Foreskin fibroblast (primary cell): ENCODE measurements at places on chromosomes 6 and 20.
A peak's percentile ranks its signal among the peaks of the same experiment; 100 is the strongest.

DNA sequence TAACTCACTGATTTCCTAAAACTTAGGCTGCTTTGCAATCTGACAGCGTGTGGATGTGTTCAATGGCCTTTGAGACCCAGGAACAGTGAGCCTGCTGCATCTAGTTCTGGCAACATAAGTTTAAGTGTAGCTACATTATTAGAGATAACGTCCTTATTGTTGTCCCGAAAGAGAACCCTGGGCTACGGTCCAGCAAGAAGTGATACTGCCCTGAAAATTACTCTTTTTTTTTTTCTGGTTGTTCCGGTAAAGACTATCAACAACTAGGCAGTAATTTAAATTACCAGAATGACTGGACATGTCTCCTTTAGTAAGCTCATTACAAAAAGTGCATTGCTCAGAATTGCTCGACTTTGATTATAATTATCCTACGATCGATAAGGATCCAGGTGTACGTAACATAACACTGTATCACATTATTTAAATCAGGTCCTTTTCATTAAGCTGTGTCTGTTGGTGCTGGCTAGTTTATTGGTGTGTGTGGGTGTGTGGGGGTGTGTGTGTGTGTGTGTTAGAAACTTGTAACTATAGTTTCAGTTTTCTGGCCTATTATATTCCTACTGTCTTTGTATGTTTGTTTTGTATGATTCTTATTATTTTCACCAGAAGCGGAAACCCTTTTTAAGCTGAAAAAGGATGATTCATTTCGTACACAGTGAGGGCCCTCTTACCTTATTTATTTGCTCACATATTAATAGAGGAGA lies 3.0 kb downstream of the TSHZ2 start:
- no peak for DNase-seq

DNA sequence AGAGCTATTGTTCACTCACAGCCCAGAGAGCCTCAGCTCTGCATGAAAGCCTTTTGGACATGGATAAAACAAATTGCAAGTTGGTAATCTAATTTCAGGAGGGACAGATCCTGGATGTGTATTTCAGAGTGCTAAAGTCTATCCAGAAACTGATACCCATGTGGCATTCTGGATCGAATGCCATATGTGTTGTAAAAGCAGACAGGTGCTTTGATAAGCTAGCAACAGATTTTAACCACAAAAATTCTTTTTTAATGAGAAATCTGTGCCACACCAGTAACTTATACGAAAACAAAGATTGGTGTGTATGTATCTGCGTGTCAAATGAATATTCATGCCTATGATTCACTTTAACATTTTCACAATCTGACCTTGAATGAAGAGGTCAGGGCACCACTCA lies 936.6 kb upstream of the MAP3K7 start:
- no peak for DNase-seq

GRCh38 chr20:16801919-16802651 lies 53.9 kb downstream of the OTOR start:
- peak; percentile 76 for DNase-seq

- DNase-seq: no peak
Measured at GRCh38 chr6:140847262-140847645, 1285.5 kb upstream of the GJE1 start.

GRCh38 chr6:17233531-17233930 lies 47.6 kb upstream of the RBM24 start:
- DNase-seq: peak; percentile 29

- peak; percentile 77 for DNase-seq
Measured at GRCh38 chr20:19583532-19584175, 174.4 kb upstream of the RIN2 start.

- DNase-seq: no peak
Measured at GRCh38 chr6:27161946-27162603, 85.4 kb upstream of the PRSS16 start.

DNA sequence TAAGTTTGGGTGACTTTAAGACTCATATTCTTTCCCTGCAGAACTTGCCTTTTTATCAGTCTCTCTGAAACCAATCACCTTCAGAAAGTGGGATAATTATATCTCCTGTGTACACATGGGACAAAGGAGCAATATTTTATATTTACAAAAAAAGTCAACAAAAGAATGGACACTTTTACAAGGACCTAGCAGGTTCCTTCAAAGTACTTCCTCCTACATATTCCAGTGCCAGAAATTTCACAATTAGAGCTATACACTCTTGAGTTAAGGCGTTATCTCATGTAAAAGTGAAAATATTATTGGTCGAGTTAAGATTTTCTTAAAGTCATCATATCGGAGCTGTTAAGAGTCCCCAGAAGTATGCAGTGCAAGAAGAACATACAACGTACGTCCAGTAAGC lies 98.9 kb upstream of the MAFB start:
- no peak for DNase-seq

- DNase-seq: no peak
Measured at GRCh38 chr20:7829776-7830175, 110.5 kb downstream of the HAO1 start.

DNA sequence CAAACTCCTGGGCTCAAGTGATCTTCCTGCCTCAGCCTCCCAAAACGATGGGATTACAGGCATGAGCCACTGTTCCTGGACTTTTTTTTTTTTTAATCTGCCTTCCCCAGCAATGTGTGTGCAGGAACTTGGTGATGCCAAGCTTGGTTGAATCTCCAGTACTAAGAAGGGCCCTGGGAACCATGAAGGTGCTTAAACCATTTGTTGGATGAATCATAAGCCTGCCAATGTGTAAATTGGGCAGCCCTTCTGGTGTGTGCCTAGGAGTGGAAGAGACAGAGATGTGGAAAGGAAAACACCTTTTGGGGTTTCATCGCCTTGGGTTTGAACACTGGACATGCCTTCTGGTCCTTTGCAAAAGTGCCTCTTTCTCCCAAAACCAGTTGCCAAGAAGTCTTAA lies 7.1 kb upstream of the SPO11 start:
- DNase-seq: no peak

- no peak for DNase-seq
Measured at GRCh38 chr6:168581236-168581635, 140.3 kb downstream of the SMOC2 start.

DNA sequence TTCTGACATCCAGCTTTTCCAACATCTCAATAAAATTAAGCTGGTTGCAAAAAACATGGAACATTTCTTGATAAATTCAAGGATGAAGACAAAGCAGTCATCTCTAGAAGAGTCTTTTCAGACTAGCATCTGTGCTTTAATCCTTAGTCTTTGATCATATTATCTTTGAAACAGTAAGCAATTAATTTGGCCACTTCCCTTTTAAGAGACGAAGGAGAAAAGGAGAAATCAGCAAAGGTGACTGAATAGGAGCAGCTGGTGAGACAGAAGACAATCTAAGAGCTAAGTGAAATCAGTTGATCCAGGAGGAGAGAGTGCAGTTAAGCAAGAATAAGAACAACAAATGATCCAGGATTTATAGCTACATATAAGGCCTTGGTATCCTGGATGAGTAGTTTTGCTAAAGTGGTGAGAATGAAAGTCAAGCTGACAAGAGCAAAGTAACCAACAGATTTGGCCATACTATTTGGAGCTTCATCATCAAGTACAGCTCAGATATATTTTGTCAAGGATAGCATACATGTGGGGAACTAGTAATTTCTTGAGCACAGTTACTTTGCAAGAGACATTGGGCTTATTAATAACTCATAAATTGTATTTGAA lies 215.5 kb downstream of the ADGB start:
- DNase-seq: peak; percentile 3

GRCh38 chr20:22775671-22776139 lies 191.3 kb upstream of the FOXA2 start:
- peak; percentile 23 for DNase-seq

GRCh38 chr20:32574296-32575226 lies 10.6 kb downstream of the NOL4L start:
- peak; percentile 73 for DNase-seq

DNA sequence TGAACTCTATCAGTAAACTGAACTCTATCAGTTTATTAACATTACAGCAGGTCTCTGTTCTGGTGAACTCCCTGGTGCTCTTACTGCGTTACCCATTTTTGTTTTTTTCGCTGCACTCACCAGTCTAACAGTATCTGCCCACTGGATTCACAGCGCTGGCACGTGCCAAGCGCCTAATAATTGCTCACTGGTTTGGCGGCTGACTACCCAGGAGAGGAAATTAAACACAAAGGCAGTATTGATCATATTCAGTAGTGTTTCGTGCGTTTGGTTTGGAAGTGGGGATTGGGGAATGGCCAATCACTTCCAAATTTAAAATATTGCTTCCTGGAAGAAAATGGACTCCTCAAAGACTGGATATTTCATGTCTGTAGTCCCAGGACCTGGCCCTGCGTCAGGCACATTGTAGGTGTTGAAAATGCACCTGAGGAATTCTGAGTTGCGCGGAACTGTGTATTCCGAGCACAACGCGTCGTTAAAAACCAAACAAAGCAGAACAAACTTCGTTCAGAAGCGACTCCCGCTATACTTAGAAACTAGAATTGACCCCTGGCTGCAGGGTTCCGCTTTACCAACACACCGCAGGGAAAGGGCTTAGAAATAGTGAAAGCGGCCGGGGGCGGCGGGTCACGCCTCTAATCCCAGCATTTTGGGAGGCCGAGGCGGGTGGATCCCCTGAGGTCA lies 1.1 kb upstream of the RPS12 start:
- peak; percentile 45 for DNase-seq

GRCh38 chr20:24949756-24950127 lies 673 bp downstream of the CST7 start:
- DNase-seq: no peak

GRCh38 chr6:155383913-155384312 lies 69.6 kb upstream of the TFB1M start:
- no peak for DNase-seq

- DNase-seq: peak; percentile 47
Measured at GRCh38 chr6:108114841-108115597, 40.5 kb upstream of the OSTM1 start.

- peak; percentile 6 for DNase-seq
Measured at GRCh38 chr6:125066964-125067363, 86.6 kb upstream of the TPD52L1 start.

DNA sequence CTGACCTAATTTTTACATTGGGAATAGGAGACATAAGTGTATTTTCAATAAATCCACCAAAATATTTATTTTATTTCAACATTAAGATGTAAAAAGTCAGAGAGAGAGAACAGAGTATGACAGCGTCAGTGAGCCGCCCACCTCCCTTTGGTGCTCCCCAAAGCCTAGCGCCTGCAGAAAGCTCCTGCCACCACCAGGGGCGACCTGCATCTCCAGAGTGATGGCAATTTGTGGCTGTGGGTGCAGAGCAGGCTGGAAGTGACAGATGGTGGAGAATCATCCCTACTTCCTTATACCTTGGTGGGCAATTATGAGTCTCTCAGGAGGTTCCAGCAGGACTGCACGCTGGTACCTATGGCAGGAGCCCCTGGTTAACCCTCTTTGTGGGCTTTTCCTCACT lies 87.3 kb downstream of the PTPRT start:
- DNase-seq: no peak

DNA sequence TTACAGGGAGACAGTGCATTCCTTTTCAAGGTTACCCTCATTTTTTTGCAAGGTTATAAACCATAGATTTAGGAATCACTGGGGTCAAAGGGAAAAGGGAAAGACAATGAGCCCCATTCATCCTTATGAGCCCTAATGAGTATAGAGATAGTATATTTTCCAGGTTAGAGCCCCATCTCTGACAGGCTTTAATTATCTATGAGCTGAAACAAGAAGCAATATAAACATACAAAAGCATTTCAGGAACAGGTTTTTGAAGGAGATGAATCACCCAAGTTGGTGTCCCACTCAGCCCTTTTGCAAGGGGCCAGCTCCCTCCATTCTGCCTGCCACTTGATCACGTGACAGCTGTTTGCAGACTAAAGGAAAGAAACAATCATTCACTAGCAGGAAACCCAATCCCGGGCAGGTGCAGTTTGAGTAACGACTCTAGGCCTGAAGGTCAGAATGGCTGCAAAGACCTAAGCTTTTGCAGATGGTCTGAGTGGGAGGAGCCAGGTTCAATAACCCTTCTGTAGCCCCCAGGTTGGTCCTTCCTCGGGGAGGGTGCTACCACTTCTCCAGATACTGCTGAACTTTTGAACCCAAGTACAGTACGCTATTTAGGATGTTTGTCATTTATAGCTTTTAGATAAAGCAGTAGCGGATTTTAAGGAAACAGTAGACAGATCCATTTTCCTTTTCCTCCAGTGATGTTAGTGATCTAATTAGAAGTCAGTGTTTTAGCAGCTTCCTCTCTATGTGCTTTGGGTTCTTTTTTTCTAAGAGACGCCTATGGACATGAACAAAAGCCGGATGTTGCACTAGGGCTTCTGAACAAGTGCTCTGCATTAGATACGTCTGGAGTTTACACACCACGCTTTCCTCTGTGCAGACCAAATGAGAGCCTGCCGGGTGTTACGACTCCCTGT lies 253.2 kb downstream of the SOX4 start:
- no peak for DNase-seq

DNA sequence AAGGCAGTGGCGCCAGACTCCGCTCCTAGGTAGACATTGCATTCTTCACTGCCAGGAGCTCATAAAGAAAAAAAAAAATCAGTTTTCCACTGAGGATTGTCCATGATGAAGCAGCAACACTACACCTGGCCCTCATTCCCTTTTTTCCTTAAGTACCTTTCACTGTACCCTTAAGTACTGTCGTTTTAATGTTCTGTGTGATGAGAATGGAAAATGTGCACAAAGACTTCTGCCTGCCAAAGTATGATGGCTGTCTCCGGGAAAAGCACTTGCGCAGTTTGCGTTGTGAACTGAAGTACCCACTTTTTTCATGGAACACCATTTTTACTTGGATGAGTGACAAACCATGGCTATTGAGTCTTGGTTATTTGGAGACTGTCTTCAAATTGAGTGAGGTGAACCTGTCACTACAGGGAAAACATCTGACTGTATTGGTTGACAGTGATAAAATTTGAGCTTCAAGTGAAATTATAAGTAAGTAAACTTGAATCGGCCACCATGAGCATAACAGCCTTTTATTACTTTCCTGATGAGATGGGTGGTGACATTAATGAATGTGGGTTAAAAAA lies 104.8 kb downstream of the NCOA3 start:
- no peak for DNase-seq

- peak; percentile 42 for DNase-seq
Measured at GRCh38 chr20:17499041-17499440, 32.1 kb downstream of the BFSP1 start.

GRCh38 chr6:128979071-128979470 lies 96.1 kb downstream of the LAMA2 start:
- DNase-seq: no peak

- peak; percentile 54 for DNase-seq
Measured at GRCh38 chr6:133184798-133185372, 56.3 kb upstream of the EYA4 start.

DNA sequence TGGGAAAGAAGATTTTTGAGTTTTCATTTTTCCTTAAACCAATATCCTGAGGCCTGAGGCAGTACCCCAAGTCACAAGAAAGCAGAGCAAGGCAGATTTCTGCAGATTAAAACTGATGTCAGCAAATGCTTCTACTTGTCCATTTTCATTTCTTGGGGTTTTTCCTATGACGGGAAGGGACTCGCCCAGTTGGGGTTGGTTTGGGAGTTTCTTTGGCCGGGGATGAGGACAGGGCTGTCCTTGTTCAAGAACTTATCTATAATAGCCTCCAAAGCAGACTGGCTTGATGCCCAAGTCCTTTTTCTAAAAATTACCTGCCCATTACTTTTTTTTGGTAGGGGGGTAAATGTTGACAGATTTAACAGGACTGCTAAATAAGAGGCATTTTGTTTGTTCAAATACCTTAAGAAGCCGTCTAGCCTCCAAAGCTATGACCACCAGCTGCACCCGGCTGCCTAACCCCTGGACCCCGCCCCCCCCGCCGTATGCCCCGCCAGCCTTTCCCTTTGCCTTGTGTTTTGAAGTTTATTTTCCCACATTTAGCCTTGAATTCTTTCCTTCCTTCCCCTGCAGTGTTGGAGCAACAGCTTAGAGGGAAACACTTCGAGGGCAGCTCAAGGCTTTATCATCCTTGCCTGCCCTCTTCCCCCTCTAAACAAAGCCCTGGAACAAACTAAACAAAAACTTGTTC lies 2.5 kb downstream of the KCNK5 start:
- DNase-seq: no peak
